ENCODE measurements at places on chromosomes 1 and 21. TPM values are rescaled to one million over a fixed set of nuclear protein-coding genes. Genes with fewer than 3 reads are reported as not detected.

OR6K3 gene
- total RNA-seq, result not detected

TRIM67 gene
- not detected for total RNA-seq

TRIM46 gene
- 5.2 TPM for total RNA-seq

APOBEC4 gene
- total RNA-seq, result not detected

CCDC17 gene
- total RNA-seq, result 4.0 TPM

DNAJC6 gene
- 0.72 TPM for total RNA-seq

PTPRC gene
- not detected for total RNA-seq

JAM2 gene
- total RNA-seq, result 3.0 TPM

GRCh38 chr1:43648221-43648847 is 1.6 kb upstream of the KDM4A start:
- DNase-seq, result peak; percentile 18

DNA sequence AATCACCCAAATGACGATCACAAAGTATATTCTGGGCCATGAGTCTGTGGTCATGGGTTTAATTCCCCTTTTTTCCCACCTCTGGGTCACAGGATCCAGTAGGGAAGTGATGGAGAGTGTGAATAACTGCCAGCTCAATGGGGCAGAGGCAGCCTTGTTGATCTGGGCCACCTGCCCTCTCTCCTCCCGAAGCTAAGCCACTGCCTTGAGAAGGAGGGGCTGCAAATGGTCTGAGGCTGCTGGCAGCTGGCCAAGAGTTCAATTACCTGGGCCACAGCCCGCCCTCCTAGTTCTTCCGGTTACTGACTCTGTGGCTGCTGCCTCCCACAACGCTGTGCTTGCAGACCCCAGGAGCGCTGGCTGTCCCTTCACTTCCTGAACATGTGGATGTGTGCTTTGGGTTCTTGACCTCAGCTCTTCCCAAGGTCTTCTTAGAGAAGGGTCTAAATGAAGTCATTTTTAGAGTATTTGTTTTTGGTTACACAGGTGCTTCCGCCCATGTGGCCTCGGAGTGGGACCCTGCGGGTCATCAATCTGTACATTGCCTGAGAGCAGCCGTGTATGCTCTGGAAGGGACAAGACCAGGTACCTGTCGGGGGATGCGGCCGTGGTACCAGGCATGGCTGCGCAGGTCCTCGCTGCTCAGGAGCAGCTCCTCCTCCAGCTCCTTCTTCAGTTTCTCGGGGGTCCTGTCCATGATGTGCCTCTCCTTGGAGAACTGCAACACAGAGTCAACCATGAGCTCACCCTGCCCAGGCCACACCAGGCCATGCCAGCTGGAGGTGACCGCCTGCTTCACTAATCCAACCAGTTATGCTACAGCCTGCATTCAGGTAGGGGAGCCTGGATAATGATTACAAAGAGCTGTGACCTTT is 89.7 kb downstream of the BCAR3 start:
- no peak for DNase-seq

DNA sequence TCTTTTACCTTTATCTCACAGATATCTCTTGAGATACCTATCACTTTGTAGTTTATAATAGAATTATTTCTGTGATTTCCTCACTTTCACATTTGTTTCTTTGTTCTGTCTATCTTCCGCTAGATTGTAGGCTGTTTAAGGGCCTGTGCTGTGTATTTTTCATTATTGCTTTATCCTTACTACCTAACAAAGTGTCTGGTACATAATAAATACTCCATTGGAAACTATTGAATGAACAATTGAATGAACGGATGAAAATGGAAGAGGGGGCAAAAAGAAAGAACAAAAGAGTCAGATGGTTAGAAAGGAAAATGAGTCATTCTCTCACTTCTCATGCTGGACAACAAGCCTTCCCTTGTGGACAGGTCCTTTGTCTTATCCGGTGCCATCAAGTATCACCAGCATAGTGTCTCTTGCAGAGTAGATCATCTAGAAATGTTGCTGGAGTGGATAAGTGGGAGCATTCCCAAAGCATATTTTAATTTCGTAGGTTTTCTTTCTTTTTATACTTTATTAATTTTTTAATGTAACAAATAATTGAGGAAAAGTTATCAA is 159.8 kb downstream of the NEK7 start:
- no peak for DNase-seq

- no peak for DNase-seq
These were observed 292.0 kb upstream of the PLXNA2 start for GRCh38 chr1:208536212-208536611.

DNA sequence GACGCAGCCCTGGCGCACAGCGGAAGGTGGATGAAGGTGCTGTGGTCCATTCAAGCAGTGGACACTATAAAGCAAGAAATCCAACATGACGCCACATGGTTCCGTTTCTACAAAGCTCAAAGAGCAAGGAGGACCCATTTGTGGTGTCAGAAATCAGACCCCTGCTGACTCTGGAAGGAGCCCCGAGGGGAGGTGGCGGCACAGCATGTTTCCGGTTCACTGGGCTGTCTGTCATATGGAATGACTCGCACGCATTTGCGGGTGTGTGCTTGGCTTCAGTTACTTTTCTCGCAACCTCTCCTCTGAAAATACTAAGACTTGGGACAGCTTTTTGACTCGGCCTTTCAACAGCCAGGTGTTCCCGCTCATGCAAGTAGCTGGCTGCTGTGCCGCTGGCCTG is 29.1 kb upstream of the LRRC47 start:
- no peak for DNase-seq

GRCh38 chr1:50109116-50109515 is 396 bp downstream of the ELAVL4 start:
- no peak for DNase-seq

DNA sequence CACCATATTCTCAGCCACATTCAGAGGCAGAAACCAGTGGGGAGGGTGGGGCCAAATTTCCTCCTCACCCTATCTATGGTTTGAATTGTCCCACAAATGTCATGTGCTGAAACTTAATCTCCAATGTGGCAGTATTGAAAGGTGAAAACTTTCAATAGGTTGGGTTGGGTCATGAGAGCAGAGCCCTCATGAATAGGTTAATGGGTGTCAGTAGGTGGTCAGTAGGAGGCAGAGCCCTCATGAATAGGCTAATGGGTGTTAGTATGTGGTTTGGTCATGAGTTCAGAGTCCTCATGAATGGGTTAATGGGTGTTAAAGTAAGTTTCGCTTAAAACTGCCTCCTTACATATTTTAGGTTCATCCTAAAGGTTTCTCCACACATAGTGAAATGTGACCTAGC is 170.0 kb downstream of the FCRL5 start:
- DNase-seq, result no peak

- DNase-seq, result no peak
These were observed 48.2 kb downstream of the COQ8A start for GRCh38 chr1:226988334-226988666.

DNA sequence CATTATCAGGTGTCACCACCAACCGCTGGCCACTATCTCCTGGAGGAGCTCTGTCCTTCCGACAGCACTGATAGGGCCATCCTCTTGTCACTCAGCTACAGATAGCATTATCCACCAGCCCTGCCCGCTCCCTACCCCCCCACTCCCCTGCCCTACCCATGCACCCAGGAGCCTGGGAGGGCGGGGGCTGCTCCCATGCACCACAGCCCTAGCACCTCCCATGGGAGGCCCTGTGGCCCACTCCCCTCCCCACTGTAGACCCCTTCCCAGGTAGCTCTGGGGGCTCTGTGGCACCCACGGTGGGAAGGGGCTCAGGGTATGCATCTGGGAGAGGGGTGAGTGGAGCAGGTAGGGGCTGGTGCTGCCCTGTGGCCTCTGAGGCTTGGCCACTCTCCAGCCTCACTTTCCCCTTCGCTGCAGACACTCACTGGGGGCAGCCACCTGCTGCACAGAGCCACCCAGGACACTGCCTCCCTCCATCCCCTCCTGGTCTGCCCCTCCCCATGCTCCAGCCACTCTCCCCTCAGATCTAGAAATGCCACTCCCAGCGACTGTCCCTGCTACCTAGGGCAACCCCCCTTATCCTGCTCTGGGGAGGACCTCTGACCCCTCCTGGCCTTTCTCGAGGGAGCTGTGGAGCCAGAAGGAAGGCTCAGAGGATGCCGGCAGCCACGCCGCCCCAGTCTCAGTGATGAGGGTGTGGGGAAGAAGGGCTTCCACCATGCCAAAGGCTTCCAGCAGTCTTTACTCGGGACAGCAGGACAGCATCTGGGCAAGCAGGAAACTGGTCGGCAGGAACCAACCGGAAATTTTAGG is 58.5 kb downstream of the WNT9A start:
- DNase-seq, result no peak

DNA sequence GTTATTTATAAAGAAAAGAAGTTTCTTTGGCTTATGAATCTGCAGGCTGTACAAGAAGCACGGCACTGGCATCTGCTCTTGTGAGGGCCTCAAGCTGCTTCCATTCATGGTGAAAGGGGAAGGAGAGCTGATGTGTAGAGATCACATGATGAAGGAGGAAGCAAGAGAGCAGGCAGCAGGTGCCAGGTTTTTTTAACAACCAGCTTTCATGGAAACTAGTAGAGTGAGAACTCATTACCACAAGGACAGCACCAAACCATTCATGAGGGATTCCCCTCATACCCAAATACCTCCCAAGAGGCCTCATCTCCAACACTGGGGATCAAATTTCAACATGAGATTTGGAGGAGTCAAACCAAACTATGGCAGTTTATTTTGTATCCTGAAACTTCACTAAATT is 85.8 kb upstream of the CAMK1G start:
- no peak for DNase-seq

DNA sequence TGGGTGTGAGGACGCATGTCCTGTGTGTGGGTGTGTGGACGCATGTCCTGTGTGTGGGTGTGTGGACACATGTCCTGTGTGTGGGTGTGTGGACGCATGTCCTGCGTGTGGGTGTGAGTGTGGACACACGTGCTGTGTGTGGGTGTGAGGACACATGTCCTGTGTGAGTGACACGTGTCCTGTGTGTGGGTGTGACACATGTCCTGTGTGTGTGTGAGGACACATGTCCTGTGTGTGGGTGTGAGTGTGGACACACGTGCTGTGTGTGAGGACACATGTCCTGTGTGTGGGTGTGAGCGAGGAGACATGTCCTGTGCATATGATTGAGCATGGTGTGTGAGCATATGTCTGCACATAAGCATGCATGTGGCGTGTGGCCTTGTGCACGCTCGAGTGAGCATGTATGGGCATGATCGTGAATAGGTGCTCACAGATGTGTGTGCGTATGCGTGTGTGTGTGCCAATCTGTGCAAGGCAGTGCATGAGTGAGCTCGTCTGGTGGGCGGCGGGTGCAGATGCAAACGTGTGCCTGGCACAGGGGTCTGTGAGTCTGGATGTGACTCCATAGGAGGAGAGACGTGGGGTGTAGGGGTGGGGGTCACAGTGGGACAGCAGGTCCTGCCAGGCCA is 25.3 kb downstream of the MEGF6 start:
- no peak for DNase-seq

DNA sequence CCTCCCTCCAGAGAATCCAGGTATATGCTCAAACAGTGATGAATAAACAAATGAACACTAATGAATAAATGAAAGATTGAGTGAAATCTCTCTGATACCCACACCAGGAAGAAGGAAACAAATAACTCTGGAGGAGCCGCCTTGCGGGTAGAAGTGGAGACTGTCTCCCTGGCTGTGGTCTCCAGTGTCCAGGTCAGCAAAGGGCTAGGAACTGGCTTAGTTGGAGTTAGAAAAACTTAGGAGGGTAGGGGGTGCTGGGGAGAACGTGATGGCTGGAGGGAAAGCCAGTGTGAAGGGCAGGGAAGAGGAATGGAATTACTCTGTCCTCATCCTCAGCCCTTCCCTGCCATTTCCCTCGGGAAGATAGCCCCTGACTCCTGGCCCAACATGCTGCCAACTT is 537 bp downstream of the RHBDL2 start:
- no peak for DNase-seq

DNA sequence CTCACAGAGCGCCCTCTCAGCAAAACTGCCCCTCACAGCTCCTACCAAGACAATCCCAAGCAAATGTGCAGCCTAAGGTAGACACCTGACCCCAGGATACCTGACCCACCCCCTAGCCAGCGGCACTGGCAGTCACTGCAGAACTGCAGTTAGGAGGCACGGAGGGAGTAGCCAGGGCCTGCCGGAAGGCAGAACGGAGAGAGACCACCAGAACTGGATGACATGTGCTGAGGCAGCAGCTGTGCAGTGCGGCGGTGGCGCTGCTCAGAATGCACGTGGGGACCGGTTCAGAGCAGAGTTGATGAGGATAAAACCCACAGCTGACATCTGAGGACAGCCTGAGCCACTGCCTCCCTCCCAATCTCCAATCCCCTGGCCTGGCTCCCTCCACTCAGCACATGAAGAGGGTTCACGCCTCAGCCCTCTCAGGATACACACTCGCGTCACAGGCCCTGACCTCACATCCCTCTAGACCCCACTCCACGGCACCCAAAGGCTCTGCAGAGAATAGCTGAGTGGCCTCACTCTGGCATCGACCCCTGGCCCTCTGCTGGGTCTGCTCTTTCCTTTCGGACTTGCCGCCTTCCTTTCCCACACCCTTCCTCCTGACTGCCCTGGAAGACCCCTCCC is 29.6 kb downstream of the UBE2G2 start:
- no peak for DNase-seq

GRCh38 chr1:77514921-77515776 is 167.3 kb downstream of the ZZZ3 start:
- DNase-seq, result peak; percentile 36

- peak; percentile 74 for DNase-seq
These were observed 57.4 kb downstream of the OLIG1 start for GRCh38 chr21:33127154-33127867.

GRCh38 chr1:165898837-165899236 is 71.4 kb downstream of the UCK2 start:
- peak; percentile 96 for DNase-seq

DNA sequence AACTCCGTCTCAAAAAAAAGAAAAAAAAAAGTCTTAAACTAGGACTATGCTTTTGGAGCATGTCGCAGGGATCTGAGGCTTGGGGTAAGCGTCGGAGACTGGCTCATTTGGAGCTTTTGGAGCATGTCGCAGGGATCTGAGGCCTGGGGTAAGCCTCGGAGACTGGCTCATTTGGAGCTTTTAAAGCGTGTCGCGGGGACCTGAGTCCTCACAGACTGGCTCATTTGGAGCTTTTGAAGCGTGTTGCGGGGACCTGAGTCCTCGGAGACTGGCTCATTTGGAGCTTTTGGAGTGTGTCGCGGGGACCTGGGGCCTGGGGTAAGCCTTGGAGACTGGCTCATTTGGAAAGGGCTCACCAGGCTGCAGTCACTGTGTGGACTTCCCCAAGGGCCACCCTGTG is 13.6 kb upstream of the TSPEAR start:
- no peak for DNase-seq

DNA sequence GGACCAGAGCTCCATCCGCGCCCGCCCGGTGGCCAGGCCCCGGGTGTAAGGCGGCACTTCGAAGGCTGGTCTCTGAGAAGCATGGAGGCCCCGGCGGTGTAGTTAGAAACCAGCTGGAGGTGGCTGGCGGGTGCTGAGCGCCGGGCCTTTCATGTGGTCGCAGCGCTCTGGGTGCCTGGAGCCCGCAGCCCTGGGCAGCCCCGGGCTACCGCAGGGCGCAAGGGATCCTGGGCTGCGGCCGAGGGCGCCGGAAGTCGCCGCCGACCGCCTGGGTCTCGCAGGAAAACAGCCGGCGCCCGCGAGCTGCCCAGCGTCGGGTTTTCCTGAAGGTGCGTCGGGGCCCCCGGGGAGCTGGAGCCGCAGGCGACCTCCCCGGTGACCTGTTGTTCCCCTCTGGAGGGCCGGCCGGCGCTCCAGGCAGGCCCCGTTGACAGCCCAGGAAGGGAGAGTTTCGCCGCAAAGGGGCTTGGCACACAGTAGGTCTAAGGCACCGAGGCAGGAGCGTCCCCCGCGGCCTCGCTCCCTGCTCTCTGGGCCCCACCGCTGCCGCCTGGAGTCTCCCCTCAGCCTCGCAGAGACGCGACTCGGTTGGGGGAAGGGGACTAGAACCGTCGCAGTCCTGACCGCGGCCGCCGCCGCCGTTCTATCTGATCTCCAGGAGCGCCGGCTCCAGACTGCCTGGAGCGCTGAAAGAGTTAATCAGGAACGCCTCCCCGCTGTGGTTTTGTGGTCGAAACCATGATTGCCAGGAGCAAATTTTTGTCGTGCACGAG is 2.7 kb downstream of the GRHL3 start:
- DNase-seq, result peak; percentile 72

Measured in fibroblast of the aortic adventitia (primary cell).